ENCODE measurements at places on chromosomes 3 and 15.

DNA sequence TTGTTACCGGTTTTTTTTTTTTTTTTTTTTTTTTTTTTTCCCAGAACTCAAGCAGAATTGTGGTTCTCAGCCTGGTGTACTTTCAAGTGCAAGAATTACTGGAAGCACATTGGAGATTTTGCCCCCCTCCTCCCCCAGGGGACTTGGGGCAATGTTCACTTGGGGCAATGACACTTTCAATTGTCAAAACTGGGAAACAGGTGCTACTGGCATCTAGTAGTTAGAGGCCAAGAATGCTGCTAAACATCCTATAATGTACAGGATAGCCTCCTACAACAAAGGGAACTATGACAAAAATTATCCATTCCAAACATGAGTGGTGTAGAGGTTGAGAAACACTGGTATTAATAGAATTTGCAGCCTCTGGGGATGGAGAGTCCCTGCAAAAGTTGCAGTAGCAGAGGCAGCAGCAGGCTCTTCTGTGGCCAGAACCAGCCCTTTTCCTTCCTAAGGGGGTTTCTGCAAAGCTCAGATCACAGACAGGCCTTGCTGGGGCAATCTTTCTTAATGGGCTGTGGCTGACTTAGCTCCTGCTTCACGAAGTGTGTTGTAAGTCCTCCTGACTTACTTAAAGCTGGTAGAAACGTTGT is 144.3 kb upstream of the MRPS22 start:
- no peak for DNase-seq

DNA sequence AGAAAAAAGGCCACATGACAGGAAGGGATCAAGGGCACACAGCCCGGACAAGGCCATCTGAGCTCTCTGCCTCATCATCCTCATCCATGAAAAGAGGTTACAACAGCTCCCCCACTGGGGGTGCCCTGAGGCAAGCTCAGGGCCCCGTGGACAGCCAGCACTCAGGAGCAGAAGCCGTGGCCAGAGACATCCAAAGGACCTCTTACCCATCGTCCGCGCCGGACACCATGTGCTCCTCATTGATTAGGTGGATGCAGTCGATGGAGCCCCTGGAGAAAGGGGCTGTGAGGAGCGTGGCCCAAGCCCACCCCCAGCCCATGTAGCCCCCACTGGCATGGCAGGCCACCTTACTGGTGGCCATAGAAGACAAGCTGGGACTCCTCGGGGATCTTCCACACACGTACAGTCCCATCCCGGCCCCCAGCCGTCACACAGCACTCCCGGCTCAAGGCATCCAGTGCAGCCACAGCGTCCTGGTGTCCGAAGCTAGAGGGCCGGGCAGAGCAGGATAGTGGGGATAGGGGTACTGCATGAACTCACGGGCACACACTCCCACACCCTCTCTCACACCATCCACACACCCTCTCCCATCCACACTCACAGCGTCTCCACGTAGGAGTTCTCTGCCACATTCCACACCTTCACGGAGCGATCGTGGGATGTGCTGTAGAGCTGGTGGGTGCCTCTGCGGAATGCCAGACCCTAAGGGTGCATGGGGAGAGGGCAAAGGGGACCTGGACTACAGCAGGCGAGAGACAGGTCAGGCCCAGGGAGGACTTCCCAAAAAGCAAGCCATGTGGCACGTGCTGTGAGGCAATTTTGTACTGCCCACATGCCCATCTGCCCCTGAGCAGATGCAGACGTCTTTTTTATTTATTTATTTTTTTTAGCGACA is 6.5 kb downstream of the RRP9 start:
- DNase-seq = no peak

GRCh38 chr15:89195836-89196235 is 25.5 kb downstream of the RLBP1 start:
- DNase-seq = no peak

DNA sequence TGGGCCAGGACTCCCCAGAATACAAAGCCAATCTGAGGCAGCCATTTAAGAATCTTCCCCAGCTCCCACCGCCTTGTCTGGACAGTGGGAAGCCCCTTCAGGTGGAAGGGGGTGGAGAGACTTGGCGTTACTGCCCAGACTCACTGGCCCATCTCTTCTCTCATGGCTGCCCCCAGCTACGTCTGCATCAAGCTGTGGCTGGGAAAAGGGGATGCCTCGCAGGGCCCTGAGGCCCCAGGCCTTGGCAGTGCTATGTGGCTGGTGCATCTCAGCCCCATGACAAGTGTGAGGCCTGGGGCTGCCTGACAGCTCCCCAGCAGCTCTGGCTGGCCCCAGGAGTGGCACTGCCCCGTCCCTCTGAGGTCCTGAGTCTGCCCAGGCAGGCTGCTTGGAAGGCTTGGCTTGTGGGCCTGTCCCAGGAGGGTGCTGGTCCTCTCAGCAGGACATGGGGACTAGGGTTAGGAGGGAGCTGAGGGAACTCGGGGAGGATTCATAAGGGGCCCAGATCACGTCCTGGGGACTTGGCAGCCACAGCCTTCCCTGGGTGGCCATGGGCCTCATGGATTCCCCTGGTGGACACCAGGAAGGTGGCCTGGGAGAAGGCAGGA is 20.2 kb upstream of the SLC41A3 start:
- no peak for DNase-seq

GRCh38 chr3:15330031-15330596 is 2.3 kb downstream of the SH3BP5 start:
- no peak for DNase-seq

- peak; percentile 47 for DNase-seq
These were observed 21.5 kb downstream of the CNOT10 start for GRCh38 chr3:32706348-32707025.

- no peak for DNase-seq
These were observed 14.8 kb downstream of the CHCHD6 start for GRCh38 chr3:126718561-126719445.

GRCh38 chr3:116179091-116179490 is 266.2 kb downstream of the LSAMP start:
- peak; percentile 66 for DNase-seq

- DNase-seq = no peak
These were observed 55.9 kb downstream of the PGPEP1L start for GRCh38 chr15:98951493-98952320.

DNA sequence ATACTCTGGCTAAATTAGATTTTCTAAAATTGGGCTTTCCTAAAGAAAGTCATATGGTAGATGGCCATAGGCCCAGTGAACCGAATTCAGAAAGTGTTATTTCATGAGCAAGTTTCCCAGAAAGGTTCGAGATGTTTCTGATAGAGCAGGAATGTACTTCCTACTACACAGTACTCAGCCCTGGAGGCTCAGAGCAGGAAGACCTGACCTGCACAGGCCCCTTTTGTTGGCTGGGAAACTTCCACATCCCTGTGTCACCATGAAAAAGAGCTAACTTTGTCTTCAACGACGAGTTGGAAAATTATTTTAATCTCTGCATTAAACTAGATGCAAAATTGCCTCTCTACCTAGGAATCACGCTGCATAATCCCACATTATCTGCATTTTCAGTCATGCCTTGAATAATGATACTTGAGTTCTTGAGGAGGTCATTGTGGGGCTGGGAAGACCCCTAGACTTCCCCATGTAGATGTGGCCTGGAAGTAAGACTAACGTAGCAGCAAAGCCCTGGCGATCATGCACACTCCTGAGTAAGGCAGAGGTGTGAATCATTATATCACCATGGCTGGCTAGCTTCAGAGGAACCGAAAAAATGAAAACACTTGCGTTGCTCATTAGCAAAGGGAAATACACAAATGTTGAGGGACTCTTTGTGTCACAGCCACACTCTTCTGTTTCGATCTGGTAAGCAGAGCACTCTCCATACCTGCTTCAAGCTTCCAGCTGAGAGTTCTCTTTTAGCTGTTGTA is 47.1 kb downstream of the CMTM7 start:
- no peak for DNase-seq

GRCh38 chr3:182399978-182400737 is 393.1 kb upstream of the ATP11B start:
- no peak for DNase-seq

DNA sequence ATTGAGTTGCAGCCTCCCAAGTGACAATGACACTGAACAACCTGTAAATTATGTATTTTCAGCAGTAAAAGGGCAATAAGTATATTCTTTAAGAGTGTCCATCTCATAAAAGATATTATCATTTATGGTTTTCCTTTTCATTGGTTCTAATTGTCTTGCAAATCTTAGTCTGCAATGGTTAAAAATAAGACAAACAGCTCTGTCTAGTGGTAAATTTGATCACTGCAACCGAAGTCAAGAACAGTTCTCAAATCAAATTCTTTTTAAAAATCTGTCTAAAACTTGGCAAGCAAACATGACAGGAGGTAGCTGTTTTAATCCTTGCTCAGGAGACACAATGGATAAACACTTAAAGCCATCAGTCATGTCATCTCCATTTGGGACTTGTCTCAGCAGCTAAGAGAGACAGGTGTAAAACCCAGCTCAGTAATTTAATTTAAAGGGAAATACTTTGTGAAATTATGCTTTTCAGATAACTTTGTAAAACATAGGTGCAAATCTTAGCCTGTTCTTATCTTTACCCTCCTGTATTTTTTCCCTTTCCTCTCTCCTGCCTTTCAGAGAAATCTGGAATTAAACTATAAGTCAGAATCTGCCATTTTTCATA is 150.3 kb upstream of the ARHGEF26 start:
- DNase-seq = peak; percentile 8

GRCh38 chr3:175422744-175423143 is 563.6 kb downstream of the NAALADL2 start:
- no peak for DNase-seq

DNA sequence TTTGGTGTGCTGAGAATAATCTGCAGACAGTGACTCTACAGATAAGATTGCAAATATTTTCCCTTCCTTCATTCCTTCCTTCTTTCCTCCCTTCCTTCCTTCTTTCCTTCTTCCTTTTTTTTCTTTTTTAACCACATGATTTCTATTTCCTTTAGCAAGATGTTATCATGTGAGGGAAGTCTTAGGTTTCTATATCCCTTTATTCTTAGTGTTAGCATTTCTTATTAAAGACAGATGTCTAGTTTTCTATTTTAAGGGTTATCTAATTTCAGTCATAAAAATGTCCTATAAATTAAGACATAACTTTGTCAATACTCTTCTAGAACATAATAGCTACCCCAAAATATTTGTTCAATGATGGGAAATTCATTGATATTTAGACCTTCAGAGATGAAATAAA is 470.9 kb downstream of the LPP start:
- no peak for DNase-seq

GRCh38 chr3:194275721-194276120 is 75.4 kb downstream of the CPN2 start:
- DNase-seq = peak; percentile 40

DNA sequence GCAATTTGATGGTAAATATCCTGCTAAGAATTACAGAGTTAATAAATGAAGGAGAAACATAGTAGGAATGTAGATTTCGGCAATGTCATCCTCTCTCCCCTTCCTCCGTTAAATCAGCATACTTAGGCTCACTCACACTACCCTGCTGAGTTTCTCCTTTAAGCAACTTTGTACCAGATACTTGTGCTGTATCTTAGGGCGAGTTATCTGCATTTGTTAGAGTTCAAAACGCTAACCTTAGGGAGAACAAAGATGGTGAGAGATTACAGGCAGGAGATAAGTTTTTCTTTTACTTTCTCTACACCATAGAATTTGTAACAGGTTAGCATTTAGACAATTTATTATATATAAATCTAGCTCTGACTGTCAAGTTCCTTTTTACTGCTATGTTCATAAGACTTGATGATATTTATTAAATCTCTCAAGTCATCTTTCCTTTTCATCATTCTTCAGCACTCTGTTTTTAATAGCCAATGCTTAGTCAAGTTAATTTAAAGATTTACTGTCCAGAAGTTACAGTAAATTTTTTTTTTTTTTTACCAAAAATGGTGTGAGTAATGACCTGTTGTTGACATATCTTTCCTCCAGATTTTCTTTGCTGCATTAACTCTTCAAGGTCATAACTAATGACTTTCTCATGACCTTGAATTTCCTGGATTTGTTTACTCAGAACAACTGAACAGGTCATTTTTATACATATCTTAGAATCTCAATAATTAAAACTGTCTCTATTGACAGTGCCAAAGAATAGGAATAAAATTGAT is 22.2 kb downstream of the SUCNR1 start:
- DNase-seq = peak; percentile 50

DNA sequence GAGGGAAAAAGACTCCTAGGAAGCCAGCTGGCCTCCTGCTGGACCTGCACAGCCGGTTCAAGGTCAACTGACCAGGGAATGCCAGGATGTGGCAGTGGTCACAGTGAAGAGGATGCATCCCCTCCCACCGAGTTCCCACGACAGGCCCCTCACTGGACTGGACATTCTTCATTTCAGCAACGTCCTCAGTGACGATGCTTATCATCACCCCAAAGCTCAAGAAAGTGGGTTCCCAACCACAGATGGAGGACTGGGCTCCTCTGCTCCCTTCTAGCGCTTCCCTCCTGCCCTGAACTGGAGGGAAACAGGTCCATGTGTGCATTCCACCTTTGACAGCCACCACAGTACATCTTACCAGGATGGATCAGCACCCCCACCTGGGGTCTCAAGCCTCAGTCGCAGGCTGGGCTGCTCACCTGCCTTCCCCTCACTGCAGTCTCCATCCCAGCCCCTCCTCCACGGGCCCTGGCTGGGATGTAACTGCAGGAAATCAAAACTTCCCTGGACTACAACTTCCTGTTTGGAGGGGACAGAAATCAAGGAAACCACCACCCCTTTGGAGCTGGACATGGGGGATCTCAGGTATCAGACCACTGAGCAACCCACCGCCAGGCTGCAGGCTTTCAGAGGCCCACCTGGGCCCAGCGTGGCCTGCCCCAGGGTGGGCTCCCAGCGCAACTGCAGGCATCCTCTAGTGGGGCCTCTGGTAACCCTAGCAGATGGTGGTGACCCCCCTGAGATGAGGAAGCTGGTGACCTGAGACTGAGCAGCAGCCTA is 7.3 kb downstream of the CALML4 start:
- no peak for DNase-seq

Data from M059J (cell line).